Right forelimb (tissue), 1 donor: ENCODE measurements at places on chromosomes 1 and 21.

GRCh38 chr1:38827318-38827717, 32.3 kb downstream of the RRAGC start:
- no peak for DNase-seq

DNA sequence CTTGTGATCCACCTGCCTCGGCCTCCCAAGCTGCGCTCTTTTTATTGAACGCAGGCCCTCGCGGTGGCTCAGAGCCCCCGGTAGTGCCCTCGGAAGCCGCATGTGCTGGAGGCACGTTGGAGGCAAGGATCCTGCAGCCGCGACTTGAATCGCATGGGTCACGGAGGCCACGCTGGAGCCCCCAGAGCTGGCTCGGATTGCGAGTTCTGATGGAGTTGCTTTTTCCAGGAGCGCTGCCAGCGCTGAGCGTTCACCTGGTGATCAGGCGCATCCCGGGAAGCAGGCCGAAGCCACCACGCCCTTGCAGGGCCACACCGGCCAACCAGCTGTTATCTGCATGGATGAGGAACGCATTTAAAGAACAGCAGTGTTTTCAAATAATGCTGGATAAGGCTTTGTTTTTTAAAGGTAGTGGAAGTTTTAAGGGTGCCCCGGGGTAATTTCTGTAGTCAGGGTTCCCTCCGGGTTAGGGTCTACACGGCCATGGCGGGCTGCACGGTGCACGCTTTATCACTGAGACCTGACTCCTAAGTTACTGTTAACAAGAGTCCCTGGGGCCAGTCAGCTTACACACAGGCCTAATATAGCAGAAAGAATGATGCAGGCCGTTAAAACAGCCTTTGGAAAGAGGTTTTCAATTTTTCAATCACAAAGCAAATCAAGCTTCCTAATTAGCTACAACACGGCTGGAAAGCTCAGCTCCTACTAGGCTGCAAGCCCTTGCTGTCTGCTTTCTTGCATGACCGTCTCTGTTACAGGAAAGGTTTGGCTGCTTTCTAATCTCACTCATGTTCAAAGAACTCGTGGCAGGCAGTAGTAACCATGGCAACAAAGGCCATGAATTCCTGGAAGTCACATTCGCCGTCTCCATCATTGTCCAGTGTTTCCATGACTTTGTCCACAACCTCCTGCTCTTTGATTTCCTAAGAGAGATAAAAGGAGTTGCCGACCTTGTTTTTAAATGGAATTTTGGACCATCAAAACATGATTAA, 6.0 kb downstream of the S100B start:
- DNase-seq: no peak

- DNase-seq: no peak
Observed at GRCh38 chr1:173430677-173431303, 46.3 kb upstream of the PRDX6 start.

DNA sequence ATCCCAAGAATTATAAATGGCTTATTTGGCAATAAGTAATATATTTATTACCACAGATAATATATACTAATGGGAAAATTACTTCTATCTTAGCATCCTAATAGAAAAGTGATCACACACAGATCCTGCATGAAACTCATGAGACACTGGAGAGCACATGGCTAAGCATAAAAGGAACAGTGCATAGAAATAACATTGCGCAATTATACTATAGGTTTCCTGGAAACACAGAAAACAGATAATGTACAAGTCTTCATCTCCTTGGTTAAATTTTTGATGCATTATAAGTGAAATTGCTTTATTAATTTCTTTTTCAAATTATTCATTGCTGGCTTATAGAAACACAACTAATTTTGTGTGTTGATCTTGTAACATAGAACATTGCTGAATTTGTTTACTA, 210.4 kb downstream of the USH2A start:
- DNase-seq: no peak

DNA sequence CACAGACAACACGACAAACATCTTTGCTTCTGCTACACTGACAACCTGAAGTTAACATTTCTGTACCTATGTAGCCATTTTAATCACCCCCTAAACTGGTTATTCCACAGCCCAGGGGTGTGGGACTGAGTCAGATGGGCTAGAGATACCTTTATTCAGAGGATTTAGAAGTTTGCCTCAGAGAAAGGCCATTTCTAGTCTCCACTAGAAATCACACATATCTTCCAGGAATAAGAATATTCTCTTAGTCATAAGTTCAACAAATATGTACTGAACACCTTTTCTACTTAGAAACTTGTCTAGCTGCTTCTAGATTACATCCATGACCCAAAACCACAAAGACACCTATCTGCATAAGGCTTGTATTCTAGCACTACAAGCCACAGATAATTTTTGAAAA, 38.8 kb downstream of the ERG start:
- DNase-seq: no peak

- DNase-seq: no peak
Observed at GRCh38 chr1:201552941-201553351, 14.0 kb downstream of the NAV1 start.

DNA sequence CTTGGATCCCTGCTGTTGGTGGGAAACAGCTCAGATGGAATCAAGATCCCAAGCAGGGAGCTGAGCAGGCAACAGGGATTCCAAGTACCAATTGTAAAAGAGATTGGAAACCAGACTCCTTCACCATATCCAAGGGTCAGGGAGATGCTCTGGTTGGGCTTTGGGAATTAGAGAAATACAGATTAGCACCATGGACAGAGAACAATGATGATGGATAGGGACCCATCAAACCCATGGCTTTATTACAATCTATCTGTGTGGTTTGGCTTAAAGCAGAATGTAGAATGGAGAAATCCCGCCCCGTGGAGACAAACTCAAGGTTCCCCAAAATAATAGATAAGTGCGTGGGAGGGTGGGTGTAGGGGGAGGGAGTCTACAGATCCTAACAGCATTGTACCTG, 120.7 kb upstream of the CSF3R start:
- DNase-seq: no peak

DNA sequence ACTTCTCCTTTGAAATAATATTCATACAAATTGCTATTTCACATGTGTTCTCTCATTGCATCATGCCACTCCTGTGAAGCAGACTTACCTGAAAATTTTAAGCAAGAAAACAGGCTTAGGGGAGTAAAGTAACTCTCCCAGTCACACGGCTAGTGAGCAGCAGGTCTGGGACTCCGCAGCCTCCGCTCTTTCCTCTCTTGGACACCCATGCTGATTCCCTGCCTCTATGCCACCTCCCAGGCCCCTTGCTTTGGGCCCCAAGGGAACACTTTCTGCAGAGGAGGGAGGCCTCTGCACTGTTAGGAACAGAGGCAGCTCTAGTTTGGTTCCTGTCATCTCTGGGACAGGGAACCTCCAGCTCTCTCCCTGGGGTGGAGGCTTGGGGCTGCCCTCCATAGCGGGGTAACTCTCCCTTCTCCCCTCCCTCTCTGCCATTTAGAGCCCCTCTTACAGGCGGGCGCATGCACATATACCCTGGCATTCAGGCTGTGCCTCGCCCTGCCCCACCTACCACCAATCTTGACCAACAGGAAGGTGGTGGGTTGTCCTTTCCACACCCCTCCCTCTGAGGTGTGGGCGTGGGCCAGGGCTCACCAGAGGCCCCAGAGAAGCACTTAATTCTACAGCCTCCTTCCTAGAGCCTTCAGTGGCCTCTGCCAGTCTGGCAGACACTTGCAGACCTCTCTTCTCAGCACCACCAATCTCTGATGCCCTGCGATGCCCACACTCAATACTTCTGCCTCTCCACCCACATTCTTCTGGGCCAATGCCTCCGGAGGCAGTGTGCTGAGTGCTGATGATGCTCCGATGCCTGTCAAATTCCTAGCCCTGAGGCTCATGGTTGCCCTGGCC, at the start of gene RXFP4:
Gene RXFP4 (plus strand): TSS at position 646 of the 852 bp plus-strand sequence. CDS start 72 bp downstream, at position 718.
- DNase-seq: no peak

DNA sequence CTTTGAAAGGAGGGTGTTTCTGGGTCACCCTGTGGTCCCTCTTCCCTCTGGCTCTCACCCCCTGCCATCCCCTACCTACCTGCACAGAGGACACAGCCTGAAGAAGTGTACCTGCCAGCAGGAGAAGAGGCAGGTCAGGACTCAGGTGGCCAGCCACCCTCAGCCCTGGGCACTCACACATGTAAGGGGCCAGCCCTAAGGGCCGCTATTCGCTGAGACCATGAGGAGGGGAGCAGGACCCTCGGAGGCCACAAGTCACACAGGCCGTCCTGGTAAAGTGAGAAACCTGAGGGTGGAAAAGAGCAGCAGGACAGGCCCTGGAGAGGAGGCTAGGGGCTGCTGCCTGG, 1.2 kb downstream of the ZNF692 start:
- no peak for DNase-seq

- DNase-seq: peak; percentile 87
Observed at GRCh38 chr1:16055613-16056520, 12.3 kb downstream of the CLCNKB start.

GRCh38 chr1:175124861-175125260, 57.2 kb downstream of the TNN start:
- DNase-seq: no peak

- DNase-seq: no peak
Observed at GRCh38 chr1:11158291-11158690, 30.9 kb upstream of the ANGPTL7 start.

GRCh38 chr1:22788254-22788661, 77.6 kb downstream of the EPHB2 start:
- no peak for DNase-seq

DNA sequence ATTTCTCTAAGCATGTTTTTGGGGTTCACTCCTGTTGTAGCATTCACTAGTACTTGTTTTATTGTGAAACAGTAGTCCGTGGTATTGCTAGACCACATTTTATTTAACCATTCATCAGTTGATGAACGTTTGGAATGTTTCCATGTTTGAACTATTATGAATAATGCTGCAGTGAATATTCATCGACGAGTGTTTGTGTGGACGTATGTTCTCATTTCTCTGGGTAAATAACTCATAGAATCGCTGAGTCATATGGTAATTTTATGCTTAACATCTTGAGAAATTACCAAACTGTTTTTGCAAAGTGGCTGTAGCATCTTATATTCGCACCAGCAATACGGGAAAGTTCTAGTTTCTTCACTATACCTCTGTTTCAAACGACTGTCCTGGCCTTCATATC, 28.0 kb upstream of the KAZN start:
- no peak for DNase-seq

DNA sequence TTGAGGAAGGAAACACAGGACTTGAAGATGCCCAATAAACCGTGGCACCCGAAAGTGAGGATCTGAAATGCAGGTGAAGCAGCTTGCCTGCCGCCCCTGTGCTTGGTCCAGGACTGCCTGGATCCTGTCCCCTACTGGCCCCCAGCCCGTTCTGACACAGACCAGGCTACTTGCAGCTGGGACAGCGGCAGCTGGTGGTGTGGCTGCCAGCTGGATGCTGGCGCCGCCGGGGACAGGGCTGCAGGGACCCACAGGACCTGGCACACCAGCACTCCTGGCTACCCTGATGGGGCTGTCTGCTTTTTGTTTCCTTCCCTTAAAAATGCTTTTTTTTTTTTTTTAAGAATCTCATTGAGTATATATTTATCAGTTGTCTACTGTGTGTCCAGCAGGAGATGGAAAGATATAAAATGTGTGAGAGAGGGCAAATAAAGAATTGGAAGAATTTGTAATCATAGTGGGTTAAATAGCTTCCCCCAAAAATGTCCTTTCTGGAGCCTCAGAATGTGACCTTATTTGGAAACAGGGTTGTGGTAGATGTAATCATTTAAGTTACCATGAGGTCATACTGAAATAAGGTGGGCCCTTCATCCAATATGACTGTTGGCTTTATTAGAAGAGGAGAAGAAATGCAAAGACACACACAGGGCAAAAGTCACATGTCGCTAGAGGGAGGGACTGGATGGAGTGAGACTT, 165.6 kb downstream of the DSCAM start:
- peak; percentile 55 for DNase-seq

GRCh38 chr1:89633248-89633799, 404 bp downstream of the LRRC8C start:
- peak; percentile 74 for DNase-seq

DNA sequence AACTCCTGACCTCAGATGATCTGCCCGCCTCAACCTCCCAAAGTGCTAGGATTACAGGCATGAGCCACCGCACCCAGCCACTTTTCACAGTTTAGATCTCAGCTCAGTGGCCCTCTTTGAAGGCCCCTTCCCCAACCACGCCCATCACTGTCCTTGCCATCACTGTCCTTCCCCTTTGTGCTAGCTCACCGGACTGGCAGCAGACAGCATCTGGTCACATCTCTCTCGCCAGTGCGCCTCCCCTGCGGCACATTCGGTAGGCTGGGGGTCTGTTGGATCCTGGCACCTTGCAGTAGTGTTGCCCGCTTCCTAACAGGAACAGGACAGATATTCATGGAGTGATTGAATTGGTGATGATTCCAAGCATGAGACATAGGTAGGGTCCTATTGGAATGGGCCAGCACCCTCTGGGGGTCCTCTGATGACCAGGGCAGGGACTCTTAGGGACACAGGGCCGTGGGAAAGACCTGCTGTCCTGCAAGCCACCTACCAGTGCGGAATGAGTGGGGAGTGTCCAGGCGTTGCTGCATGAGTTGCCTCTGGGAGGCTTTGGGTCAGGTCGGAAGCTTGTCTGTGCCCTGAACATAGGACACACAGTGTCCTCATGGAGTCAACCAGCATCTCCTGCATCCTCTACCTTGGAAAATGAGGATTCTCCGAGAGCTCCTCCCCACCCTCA, 178.8 kb upstream of the VAMP3 start:
- no peak for DNase-seq

- no peak for DNase-seq
Observed at GRCh38 chr1:42735477-42736105, 4.4 kb downstream of the CLDN19 start.

GRCh38 chr1:13623021-13623637, 39.5 kb downstream of the PDPN start:
- no peak for DNase-seq

- no peak for DNase-seq
Observed at GRCh38 chr1:78913950-78914349, 92.6 kb downstream of the ADGRL4 start.

DNA sequence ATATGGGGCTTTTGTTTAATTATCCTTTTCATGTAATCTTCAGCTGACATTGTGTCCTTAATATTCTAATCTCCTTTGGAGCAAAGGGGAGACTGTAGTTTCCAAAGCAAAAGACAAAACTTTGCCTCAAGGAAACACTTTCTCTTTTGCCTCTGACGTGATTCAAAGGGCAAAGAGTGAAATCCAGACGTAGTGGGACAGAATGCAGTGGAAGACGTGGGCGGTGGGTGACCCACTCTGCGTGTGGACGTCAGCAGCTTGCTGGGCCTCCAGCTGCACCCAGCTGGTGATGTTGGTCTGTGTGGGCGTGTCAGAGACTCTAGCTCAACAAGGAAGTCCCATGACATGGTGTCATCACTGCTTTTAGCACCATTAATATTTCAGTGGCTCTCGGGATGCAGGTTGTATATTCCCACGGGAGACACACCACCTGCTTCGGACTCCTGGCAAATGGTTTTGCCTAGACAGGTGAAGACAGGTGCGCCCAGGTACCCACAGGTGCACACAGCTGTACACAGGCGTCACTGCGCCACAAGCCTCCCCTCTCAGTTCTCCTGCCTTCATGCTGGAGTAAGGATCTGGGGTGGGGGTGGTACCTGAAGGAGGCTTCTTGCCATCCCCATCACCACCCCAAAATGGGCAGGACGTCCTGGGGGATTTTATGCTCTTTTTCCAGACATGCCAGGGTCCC, 292.1 kb upstream of the VAMP3 start:
- DNase-seq: no peak

- no peak for DNase-seq
Observed at GRCh38 chr21:34336756-34337391, 26.9 kb upstream of the KCNE2 start.
